ENCODE measurements at places on chromosomes 5 and 9. TPM values are rescaled to one million over a fixed set of nuclear protein-coding genes. Genes with fewer than 3 reads are reported as not detected.
A peak's percentile ranks its signal among the peaks of the same experiment; 100 is the strongest.

PCDHA12 gene
- total RNA-seq = 3.8 TPM

CAMK2A gene
- 1.3 TPM for total RNA-seq

AMBP gene
- 0.79 TPM for total RNA-seq

DNA sequence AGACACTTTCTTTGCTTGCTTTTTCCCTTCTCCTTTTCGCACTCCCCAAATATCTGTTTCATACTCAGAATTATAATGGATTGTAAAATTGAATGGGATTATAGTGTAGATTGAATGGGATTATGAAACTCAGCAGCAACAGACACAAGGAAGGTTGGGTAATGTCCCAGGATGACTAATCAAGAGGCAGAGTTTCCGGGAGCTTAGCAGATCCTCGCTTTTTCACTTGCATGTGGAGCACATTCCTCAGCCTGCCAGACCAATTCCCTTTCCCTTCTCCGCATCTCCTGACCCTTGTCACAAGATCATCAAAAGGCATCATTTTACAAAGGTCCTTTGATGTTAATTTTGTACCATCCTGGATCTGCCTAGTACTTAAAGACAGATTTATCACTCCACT is 55.1 kb upstream of the SLC1A1 start:
- peak; percentile 2 for DNase-seq

FOCAD gene
- 32.1 TPM for total RNA-seq

DNA sequence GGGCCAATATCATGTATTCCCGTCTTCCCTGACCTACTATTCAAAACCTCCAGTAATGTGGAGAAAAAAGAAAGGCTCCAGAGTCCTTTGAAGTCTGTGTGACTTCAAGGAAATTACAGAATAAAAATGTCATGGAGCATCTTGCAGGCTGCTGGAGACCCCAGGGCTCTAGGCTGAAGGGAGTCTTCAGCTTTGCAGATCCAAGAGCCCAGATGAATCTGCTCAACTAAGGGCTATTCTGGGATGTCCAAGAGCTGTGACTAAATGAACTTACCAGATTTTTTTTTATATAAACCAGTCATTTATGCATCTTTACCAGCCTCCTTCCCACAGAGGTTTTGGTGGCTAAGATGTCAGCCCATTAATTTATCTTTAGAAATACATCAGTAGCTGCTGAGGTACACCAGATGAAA is 167.3 kb downstream of the MUSK start:
- peak; percentile 71 for DNase-seq

OLFML2A gene
- 18.0 TPM for total RNA-seq

GRCh38 chr5:173581408-173582215 is 34.8 kb downstream of the BOD1 start:
- DNase-seq = no peak

LVRN gene
- not detected for total RNA-seq

DNA sequence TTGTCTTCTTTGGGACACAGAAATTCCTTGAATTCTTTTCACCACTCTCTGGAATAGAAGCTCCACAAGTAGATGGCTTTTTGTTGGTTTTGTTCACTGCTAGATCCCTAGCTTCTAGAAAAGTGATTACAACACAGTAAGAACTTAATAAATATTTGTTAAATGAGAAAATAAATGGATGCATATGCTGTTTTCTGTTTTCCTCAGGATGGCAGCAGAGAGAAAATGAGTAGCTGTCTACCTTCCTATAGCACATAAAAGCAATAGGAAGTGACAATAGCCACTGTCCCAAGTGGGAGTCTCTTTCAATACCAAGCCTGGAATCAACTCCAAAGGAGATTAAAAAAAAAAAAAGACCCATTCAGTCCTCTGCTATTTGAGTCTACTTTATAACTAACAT is 100.6 kb upstream of the NREP start:
- DNase-seq = no peak

GRCh38 chr5:135208903-135209721 is 175.1 kb upstream of the PITX1 start:
- no peak for DNase-seq

DNA sequence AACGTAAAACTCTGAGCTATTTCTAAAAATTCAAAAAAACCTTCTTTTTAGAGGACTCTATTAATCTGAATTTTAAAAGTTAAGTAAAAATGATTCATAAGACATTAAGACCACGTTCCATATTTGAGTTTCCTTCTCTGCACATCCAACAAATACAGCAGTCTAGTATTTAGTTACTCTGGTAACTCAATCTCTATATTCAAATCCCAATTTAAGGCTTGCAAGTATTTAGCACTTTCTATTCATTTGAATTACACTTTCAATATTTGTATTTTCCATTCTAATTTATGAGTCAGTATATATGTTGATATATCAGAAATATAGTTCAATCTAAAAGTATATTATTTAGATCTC is 17.7 kb downstream of the RFX3 start:
- DNase-seq = no peak

DNA sequence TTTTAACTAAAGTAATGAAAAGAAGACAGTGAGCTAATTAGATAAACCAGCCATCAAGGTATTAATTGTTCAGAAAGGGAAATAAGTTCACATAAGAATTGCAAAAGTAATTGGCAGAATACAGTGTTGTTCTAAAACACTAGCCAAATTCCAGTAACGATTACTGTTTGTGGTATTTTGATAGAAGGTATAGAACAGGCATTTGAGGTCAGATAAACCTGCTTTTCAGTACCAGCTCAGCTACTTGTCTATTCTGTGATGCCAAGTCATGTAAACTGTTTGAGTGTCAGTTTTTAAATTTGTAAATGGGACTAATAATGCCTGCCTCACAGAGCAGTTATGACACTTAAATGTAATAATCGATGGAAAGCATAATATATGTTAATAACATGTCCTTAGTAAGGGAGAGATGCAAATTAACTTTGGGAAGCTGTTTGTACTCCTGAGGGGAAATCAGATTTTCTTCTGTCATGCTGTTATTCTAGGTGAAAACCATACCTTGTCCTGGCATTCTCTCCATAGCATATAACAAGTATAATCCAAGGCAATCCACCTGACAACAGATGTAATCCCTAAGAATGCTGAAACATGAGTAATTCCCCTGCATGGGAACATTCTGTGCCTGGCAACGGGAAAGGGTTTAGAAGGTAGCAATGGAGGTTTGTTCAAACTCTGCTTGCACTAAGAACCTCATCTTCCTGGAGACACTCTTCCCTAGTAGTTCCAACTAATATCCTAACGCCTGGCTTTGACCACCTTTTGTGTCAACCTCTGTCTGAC is 509.5 kb upstream of the PAPPA start:
- DNase-seq = no peak

GRCh38 chr5:143695244-143695864 is 116.6 kb upstream of the HMHB1 start:
- DNase-seq = no peak

LTC4S gene
- total RNA-seq = 13.4 TPM

- DNase-seq = no peak
These were observed 41.8 kb downstream of the KLHL3 start for GRCh38 chr5:137693951-137694721.

DNA sequence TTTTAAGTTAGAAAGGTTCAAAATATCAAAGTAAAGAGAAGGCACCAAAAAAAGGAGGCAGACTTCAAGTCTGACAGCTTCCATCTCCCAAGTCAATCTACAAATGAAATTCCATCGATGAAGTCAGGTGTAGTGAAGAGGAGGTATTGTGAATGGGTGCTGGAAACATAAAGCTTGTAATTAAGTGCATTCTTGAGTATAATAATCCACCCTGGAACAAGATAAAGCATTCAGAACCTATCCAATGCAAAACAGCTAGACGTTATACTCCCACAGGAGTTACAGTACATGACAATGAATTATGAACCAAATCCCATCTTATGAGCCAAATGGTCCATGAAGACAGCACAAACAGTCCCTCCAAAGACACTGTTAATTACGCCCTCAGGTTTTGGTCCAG is 22.3 kb downstream of the BNC2 start:
- no peak for DNase-seq

GRCh38 chr5:140253985-140254384 is 48.9 kb downstream of the PFDN1 start:
- DNase-seq = peak; percentile 55

DNA sequence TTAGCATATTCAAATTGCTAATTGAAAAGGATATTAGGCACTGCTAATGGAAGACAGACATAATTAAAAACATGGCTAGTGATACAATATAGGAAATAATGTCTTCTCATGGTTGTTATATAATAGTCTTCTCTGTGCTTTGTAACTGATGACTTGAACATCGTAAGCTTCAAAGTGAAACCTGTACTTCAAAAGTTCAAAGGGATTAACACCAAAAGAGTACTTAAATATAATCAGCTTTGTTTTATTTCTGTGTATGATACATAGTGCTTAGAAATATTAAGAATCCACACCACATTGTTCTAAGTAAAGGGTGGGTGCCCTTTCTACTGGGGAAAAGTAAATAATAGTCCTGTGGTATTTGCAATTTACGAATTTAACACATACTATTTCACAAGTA is 75.4 kb upstream of the ITGA1 start:
- DNase-seq = no peak

DNA sequence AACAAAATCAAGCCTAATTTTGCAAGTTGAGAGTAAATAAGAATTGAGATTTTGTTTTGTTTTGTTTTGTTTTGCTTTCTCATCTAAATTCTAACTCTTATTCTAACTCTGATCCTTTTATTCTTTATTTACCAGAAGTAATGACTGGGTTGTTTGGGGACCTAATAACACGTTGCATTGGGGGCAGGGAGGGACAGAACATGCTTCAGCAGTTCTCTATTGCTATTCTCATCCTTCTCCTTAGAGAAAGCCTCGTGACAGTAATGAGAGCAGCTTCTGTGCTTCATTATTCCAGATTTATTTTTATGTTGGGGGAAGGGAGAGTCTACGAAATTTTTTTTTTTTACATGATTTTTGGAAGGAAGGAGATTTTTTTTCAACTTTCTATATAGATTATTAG is 21.1 kb downstream of the CPEB4 start:
- no peak for DNase-seq

SLC22A4 gene
- 4.9 TPM for total RNA-seq

- DNase-seq = no peak
These were observed 169.5 kb downstream of the TLR4 start for GRCh38 chr9:117873664-117874063.

DNA sequence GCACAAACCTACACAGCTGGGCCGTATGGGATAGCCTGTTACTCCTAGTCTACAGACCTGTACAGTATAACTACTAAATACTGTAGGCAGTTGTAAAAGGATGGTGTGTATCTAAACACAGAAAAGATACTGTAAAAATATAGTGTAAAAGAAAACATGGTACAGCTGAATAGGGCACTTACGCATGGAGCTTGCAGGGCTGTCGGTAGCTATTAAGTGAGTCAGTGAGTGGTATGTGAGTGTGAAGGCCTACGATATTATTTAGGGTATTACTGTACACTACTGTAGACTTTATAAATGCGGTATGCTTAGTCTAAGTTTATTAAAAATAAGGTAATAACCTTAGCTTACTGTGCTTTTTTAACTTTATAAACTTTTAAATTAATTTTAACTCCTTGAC is 1.2 kb downstream of the ZCCHC9 start:
- DNase-seq = no peak

GRCh38 chr5:168359820-168360460 is 68.5 kb downstream of the WWC1 start:
- DNase-seq = no peak

EPB41L4B gene
- total RNA-seq = 0.93 TPM

CYLC2 gene
- not detected for total RNA-seq

GRCh38 chr9:106019702-106020101 is 325.4 kb downstream of the TMEM38B start:
- no peak for DNase-seq

DNA sequence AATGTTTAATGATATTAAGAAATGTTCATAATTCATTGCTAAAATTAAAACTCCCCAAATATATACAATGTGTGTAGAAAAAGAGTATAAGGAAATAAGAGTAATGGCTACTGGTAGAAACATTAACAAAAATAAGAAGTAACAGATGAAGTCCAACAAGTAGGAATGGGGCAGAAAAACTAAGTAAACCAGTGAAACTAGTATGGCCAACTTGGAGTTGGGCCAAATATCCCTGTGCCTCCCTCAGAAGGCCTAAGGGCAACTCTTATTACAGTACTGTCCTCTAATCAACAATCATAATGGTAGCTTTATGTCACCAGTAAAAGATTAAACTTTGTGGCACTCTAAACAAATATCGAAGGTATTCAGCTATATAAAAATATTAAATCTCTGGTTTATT is 93.5 kb downstream of the SSBP2 start:
- DNase-seq = peak; percentile 10

GRCh38 chr5:149995385-149996204 is 4.9 kb downstream of the TIGD6 start:
- DNase-seq = no peak

DMGDH gene
- 0.12 TPM for total RNA-seq

GRCh38 chr5:129653057-129653375 is 94.9 kb upstream of the MINAR2 start:
- DNase-seq = no peak

NDUFS6 gene
- total RNA-seq = 94.2 TPM

DNA sequence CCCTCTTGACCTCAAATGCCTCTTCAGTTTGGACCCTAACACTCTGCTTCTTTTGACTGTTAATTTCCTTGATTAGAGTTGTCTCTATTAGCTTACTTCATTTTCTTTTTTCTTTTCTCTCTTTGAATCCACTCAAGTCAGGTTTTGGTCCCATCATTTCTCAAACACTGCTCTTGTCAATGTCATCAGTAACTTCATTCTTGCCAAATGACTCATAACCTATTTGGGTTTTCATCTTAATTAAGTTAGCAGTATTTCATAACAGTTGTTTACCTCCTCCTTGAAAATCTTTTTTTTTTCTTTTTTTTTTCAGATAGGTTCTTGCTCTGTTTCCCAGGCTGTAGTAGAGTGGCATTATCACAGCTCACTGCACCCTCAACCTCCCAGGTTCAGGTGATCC is 119.6 kb downstream of the PARP8 start:
- DNase-seq = no peak

DNA sequence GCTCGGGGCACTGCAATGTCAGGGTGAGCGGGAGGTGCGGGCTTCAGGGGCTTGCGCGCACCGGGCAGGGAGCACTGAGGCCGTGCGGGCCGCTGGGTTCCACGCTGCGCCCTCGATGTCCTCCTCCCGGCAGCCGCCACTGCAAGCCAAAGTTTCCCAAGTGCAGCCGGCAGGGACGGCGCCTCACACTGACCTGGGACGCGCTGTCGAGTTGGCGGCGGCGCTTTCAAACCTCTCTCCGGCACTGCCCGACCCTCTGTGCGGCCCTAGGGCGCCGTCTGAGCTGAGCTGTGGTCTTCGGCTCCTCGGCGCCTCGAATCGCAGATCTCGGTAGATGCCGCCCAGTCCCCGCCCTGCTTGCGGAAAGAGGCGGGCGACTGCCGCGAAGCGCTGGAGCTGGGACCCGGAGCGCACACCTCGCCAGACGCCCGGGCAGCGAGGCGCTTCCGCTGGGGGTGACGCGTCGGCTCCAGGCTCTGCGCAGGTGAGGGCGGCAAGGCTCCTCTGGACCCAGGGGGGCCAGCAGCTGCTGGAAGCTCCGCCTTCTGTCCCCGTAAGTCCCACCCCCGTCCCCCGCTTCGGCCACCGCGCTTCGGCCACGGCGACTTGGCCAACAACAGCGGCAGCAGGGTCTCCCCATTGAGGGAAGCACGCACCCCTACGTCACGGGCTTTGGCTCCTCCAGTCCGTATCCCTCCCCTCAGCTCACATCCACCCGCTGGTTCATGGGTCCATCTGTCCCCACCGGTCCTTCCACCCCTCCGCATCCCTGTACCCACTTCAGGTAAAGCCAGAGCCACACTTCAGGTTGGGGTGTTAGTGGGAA is at the start of gene ANKRD34B:
Gene ANKRD34B (minus strand): TSS at position 320 of the 826 bp plus-strand sequence. CDS start 10,261 bp downstream, outside the sequence.
- DNase-seq = no peak

MCTP1 gene
- 15.7 TPM for total RNA-seq
